Astrocyte (in vitro differentiated cells and primary cell): ENCODE measurements at places on chromosomes 4 and X. TPM values are rescaled to one million over a fixed set of nuclear protein-coding genes. Genes with fewer than 3 reads are reported as not detected.

Gene USP51
- total RNA-seq: 1.5 and 2.2 TPM in 2 replicates

Gene DCAF16
- 29.0 and 32.7 TPM in 2 replicates for total RNA-seq

Gene ARAP2
- total RNA-seq: 9.6 and 10.4 TPM in 2 replicates

Gene GPRASP2
- 9.1 and 10.1 TPM in 2 replicates for total RNA-seq

Gene ZNF630
- 1.3 and 1.8 TPM in 2 replicates for total RNA-seq

Gene NPY5R
- total RNA-seq: not detected in 2 replicates

Gene SMR3B
- total RNA-seq: not detected in 2 replicates

Gene ARR3
- not detected in 2 replicates for total RNA-seq

Gene GALNT7
- total RNA-seq: 97.6 and 98.5 TPM in 2 replicates

Gene TMEM35A
- 0.77 and 0.89 TPM in 2 replicates for total RNA-seq

Gene OPRPN
- total RNA-seq: not detected in 2 replicates

Gene PSAPL1
- total RNA-seq: not detected in 2 replicates

Gene FRAS1
- total RNA-seq: 20.5 and 24.6 TPM in 2 replicates

Gene PNMA5
- total RNA-seq: not detected in 2 replicates

Gene NUDT9
- 31.9 and 33.7 TPM in 2 replicates for total RNA-seq

Gene LONRF3
- total RNA-seq: 0.11 and 0.19 TPM in 2 replicates

Gene TMPRSS11A
- total RNA-seq: not detected in 2 replicates

Gene MAGT1
- 84.3 and 95.6 TPM in 2 replicates for total RNA-seq

Gene GPR143
- 1.8 and 3.0 TPM in 2 replicates for total RNA-seq

Gene CSAG1
- total RNA-seq: 0.75 and 1.2 TPM in 2 replicates

Gene SYAP1
- 35.5 and 39.2 TPM in 2 replicates for total RNA-seq

Gene MUC7
- total RNA-seq: not detected in 2 replicates

Gene ZNF182
- total RNA-seq: 4.4 and 4.5 TPM in 2 replicates

Gene NDST4
- not detected in 2 replicates for total RNA-seq

Gene FREM3
- total RNA-seq: not detected in 2 replicates

Gene ZNF141
- 8.4 and 10.3 TPM in 2 replicates for total RNA-seq

Gene JCHAIN
- not detected in 2 replicates for total RNA-seq

Gene C1QTNF7
- total RNA-seq: not detected in 2 replicates

Gene NUDT10
- 5.6 and 6.6 TPM in 2 replicates for total RNA-seq

Gene HAND2
- not detected in 2 replicates for total RNA-seq

Gene LUZP4
- not detected in 2 replicates for total RNA-seq

Gene SPRY1
- total RNA-seq: 44.5 and 51.6 TPM in 2 replicates
